ENCODE measurements at places on chromosomes 1 and 21. TPM values are rescaled to one million over a fixed set of nuclear protein-coding genes. Genes with fewer than 3 reads are reported as not detected.

DNA sequence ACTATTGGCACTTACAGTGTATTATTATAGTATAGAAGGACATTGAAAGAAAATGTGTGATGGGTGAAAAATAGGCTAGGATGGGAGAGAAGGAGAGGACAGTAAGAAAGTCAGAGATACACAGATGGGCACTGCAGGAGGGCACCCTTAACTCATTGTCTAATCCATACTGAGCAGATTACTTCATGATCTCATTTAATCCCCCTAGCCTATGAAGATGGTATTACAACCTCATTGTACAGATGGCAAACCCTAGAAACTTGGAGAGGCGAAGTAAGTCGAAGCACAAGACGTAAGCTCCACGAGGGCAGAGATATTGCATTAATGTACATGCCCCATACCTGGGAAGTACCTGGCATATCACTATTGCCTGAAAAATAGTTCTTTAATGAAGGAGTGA, 346.9 kb upstream of the DAB1 start:
- DNase-seq = no peak

DNA sequence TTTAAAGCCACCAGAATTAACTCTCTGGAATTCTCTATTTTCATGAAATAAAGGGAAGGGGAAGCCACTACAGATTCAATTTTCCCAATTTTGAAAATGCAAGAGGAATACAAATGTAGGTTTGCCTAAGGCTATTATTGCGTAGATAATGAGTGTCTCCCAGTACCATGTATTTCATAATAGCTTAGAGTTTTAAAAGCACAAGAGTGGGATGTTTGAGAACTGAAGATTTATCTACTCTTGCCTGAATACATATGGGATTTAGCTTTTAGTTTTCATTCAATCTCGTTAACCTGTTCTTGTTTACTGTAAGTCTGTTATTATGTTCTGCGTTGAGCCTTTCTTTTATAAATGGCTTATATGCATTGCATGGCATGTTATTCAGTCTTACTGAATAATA, 795.1 kb downstream of the BRINP3 start:
- no peak for DNase-seq

DNA sequence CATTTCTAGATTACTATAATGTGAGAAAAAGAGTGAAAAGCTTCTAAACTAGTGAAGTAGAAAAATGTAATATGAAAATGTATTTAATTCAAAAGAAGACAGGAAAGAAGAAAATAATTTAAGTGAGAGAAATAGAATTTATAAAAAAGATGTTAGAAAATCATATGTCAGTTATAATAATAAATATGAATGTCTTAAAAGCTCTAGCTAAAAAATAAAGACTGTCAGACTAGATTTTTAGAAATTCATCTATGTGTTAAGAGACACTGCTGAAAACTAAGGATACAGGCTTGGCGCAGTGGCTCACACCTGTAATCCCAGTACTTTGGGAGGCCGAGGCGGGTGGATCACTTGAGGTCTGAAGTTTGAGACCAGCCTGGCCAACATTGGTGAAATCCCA, 37.3 kb upstream of the VANGL1 start:
- DNase-seq = no peak

- no peak for DNase-seq
Measured at GRCh38 chr1:6917067-6917466, 131.8 kb downstream of the CAMTA1 start.

GRCh38 chr1:233090746-233091494, 140.5 kb downstream of the NTPCR start:
- no peak for DNase-seq

DNA sequence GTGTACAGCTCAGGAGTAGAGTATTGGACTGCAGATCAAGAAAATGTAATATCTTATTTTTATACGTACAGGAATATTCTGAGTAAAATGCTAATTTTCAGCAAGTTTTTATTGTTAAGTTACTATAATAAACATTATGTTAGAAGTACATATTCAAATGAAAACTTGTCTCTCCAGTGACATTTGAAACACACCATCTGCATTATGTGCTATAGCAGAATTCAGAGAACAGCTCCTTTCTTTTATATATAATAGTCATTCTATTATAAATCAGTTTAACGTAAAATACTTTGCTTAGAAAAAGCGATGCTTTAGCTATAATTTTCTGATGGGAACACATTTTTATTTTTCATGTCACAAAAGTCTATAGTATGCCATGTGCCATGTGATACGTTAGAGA, 249.0 kb downstream of the PTPRC start:
- DNase-seq = no peak

DNA sequence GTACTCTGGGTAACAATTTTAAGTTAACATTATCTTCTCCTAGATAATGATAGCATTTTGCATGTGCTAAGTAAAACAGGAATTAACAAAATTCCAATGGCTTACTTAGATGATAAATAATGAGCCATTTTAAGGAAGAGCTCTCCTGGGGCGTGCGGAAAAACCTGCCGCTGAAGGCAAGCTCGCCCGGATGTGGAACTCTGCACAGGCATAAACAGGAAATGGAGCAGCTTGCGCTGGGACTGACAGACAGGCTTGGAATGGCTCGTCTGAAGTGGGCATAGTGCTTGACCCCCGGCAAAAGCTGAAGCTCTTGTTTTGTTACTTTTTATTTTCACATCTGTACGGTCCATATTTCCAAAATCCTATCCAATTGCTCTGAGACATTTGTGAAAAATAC, 169.2 kb downstream of the ZNF281 start:
- DNase-seq = no peak

- DNase-seq = no peak
Measured at GRCh38 chr1:206517784-206518183, 10.5 kb downstream of the RASSF5 start.

- DNase-seq = no peak
Measured at GRCh38 chr1:177432897-177433296, 262.1 kb downstream of the BRINP2 start.

- no peak for DNase-seq
Measured at GRCh38 chr1:48048980-48049379, 51.8 kb upstream of the TRABD2B start.

The SLC30A10 gene
- 19.2 TPM for total RNA-seq

The A3GALT2 gene
- total RNA-seq = not detected

The SPRR1B gene
- total RNA-seq = not detected

The ZNF648 gene
- total RNA-seq = under 0.01 TPM

The FHL3 gene
- total RNA-seq = 4.9 TPM

The SERTAD4 gene
- total RNA-seq = 13.5 TPM

The RNF220 gene
- total RNA-seq = 48.1 TPM

Measured in frontal cortex (tissue), 4 donors.